ENCODE measurements at places on chromosomes 5 and 9.
A peak's percentile ranks its signal among the peaks of the same experiment; 100 is the strongest.

- DNase-seq, result no peak
Measured at GRCh38 chr5:157159209-157159751, 6.8 kb downstream of the GARIN3 start.

DNA sequence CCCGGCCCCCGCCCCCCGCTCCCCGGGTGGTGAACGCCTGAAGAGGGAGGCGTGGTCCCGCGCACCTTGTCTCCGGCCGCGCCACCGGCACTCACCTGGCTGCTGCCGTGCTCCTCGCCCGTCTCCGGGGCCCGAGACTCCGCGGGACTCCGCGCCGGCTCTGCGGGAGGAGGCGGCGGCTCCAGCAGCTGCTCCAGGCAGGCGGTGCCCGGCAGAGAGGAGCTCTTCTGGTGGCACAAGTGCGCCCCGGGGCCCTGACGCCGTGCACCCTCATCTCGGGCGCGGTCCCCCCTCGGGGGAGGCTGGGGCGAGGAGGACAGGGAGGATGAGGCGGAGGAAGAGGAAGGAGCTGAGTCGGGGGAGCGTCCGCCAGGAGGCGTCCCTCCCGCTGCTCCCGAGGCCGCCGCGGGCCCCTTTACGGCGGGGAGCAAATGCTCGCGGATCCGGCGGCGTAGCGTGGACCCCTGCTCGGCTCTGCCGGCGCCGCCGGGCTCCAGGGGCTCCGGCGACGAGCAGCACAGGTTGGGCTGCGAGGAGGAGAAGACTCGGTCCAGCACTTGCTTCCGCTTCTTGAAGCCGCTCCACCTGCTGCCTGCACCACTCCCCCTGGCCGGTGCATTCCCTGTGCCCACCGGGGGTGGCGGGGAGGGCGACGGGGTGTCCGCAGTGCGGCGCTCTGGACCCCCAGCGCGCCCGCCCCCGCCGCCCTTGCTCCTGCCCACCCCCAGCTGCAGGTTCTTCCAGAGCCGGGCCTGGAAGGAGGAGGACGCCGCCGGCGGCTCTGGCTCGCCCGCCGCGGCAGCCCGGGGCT lies 928 bp downstream of the MCTP1 start:
- no peak for DNase-seq

DNA sequence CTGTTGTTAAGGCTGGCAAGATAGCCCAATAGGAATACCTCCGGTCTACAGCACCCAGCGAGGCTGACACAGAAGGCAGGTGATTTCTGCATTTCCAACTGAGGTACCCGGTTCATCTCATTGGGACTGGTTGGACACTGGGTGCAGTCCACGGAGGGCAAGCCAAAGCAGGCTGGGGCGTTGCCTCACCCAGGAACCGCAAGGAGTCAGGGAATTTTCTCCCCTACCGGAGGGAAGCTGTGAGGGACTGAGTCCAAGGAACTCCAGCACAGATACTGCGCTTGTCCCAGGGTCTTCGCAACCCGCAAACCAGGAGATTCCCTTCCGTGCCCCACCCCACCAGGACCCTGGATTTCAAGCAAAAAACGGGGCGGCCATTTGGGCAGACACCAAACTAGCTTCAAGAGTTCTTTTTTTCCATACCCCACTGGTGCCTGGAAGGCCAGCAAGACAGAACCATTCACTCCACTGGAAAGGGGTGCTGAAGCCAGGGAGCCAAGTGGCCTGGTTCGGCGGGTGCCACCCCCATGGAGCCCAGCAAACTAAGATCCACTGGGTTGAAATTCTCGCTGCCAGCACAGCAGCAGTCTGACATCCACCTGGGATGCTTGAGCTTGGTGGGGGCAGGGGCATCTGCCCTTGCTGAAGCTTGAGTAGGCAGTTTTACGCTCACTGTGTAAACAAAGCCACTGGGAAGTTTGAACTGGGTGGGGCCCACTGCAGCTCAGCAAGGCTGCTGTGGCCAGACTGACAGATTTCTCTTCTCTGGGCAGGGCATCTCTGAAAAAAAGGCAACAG lies 647.2 kb downstream of the BNC2 start:
- no peak for DNase-seq

DNA sequence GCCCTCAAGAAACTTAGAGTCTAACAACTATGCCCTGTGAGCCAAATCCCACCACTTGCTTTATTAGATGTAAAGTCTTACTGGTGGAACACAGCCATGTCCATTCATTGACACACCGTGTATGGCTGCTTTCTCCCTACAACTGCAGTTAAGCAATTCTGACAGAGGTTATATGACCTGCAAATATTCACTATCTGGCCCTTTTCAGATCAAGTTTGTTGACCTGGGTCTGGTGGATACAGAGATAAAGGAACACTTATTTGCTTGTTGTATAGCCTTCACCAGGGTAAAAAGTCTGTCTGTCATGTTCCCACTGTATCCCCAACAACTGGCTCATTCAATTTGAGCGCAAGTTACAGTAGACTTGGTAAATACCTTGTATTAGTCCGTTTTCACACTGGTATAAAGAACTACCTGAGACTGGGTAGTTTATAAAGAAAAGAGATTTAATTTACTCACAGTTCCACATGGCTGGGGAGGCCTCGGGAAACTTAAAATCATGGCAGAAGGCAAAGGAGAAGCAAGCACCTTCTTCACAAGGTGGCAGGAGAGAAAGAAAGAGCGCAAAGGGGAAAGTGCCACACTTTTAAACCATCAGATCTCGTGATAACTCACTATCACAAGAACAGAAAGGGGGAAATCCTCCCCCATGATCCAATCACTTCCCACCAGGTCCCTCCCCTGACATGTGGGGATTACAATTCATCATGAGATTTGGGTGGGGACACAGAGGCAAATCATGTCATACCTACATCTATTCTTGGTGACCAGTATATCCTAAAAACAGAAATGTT lies 27.9 kb downstream of the DEPDC1B start:
- no peak for DNase-seq

DNA sequence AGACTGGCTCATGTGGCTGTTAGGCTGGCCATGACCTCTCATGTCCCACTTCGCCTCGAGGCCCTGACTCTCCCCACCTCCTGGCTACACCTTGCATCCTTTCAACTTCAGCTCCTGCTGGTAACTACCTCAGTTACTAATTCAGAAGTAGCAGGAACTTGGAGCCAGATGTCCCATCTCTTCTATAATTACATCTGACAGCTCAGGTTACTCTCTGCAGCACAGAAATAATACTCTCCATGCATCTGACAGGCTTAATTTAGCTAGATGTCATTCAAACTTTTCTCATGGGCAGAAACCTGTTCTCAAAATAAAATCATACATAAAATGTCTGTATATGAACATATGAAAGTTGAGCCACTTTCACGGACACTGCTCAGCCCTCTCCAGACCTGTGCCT lies 92.2 kb upstream of the IL33 start:
- no peak for DNase-seq

- DNase-seq, result no peak
Measured at GRCh38 chr9:5191985-5192384, 6.5 kb upstream of the INSL6 start.

- no peak for DNase-seq
Measured at GRCh38 chr5:96654209-96654608, 8.0 kb upstream of the CAST start.

GRCh38 chr5:96207420-96207819 lies 225.6 kb downstream of the PCSK1 start:
- DNase-seq, result peak; percentile 37

GRCh38 chr9:10045598-10045997 lies 567.2 kb downstream of the PTPRD start:
- DNase-seq, result peak; percentile 47

- DNase-seq, result no peak
Measured at GRCh38 chr9:6149315-6149714, 66.3 kb upstream of the IL33 start.

- peak; percentile 28 for DNase-seq
Measured at GRCh38 chr5:172745838-172746237, 25.2 kb downstream of the DUSP1 start.

GRCh38 chr9:83111169-83111568 lies 48.2 kb upstream of the RASEF start:
- DNase-seq, result no peak

DNA sequence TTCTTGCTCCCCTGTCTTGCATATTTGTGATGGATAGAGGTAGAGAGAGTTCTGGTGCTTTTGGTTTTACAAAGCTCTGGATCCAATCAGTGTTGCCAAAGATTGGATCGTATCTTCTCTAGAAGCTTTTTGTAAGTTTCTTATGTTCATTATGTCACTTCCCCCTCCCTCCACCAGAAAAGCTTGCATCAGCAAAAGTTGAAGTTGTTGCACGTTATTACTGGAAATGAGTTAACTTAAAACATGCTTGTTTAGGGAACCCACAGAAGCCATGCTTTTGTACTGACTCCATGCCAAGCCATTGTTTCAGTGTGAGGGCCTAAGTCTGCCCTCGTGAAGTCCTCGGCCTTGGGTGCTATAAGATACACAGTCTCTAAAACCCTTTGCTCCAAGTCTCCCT lies 186.5 kb downstream of the ERCC6L2 start:
- DNase-seq, result no peak
